SHP77 treated with DMSO at 0.1 percent for 48 hours (cell line): ENCODE measurements at places on chromosomes 1 and 21.
A peak's percentile ranks its signal among the peaks of the same experiment; 100 is the strongest.

- DNase-seq: no peak
Measured at GRCh38 chr1:21930629-21931170, 6.4 kb downstream of the HSPG2 start.

DNA sequence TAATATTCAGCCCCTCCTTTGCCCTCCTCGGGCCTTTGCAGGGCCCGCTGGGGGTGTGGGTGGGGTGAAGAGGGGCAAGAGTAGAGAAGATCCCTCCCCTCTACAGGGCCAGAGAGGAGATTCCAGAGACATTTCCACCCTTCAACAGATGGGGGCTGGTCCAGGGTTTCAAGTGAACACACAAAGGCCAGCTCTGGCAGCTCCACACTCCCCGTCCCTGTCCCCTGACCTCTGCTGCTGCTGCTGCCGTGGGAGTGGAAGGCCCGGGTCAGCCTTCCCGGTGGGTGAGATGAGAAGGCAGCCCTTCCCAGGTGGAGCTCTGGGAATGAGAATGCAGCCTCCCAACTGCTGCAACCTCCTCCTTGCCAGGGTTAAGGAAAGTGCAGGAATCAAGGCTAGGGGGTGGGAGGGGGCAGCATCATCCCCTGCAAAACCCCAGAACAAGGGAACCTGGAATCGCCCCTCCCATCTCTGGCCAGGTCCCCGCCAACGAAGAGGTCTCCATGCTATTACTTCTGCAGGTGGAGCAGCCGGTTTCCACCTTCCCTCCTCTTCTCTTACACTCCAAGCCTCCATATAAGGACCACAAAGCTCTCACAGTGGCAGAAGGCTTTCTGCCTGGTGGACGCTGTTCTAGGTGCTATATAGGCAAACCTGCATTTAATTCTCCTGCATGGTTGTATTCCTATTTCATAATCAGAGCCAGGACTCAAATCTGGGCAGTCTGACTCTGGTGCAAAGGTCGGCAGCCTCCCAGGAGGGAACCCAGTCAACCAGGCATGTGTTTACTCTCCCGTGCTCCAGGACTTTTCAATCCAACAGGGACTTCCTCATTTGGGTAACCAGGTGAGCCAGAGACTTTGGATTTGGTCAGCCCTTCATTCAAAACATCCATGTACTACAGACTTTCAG lies 22.9 kb upstream of the ARHGEF10L start:
- DNase-seq: no peak

DNA sequence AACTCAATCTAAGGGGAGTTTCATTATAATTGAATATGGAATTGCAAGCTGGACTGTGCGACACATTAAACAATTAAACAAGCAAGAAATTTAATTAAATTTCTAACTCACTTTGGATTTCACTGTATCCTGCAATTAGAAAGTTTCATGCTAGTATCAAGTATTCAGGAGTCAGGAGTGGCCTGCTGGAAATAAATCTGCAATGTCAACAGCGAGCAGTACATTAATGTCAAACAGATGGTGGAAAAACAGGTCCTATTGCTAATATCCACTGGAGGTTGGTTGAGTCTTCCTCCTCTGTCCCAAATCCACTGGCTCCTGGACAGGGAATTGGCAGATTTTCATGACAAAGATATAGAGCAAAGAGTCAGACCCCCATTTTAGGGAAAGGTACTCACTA lies 237.1 kb downstream of the VAV3 start:
- no peak for DNase-seq

DNA sequence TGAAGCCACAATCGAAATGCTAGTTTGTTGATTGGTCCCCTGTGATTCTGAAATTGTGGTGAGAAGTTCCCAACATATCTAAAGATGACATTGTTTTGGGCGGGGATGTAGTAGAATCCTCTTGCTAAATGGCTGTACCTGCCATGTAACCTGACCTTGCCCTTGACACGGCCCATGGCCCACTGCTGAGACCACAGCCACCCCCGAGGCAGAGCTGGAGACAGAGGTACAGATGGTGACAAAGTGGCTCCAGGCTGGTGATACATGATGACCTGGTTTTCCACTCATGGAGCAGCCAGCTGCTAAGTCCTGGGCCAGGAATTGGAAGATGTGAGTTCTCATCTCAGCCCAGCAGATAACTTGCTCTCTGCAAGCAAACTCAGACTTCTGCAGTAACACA lies 226.5 kb downstream of the FOXD2 start:
- DNase-seq: no peak

DNA sequence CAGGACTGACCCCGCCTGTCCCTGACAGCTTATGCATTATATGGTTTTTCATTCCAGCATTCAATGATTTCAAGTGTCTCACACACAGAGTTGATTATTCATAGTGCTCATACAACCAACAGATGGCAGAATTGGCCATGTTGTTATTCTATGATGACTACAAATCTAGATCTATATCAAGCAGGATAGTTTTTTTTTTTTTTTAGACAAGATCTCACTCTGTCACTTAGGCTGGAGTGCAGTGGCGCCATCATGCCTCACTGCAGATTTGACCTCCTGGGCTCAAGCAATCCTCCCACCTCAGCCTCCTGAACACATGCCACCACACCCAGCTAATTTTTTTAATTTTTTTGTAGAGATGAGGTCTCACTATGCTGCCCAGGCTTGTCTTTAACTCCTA lies 40.1 kb upstream of the LRRC8D start:
- DNase-seq: peak; percentile 4

DNA sequence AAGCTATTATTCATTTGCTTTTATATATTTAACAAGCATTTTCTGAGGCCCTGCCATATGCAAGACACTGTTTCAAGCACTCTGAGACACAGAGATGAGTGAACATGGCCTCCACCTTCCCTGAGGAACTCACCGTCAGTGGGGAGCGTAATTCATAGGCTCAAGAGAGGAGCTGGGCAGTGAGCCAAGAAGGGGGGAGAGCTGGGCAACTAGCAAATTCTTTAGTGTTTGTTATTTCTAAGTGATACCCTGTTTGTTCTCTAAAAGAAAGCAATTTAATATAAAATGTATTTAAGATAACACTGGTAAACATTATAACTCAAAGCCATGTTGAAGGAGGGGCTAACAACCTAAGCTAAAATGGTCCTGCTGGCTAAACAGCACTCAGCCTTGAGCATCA lies 119.2 kb upstream of the NGF start:
- DNase-seq: peak; percentile 8

DNA sequence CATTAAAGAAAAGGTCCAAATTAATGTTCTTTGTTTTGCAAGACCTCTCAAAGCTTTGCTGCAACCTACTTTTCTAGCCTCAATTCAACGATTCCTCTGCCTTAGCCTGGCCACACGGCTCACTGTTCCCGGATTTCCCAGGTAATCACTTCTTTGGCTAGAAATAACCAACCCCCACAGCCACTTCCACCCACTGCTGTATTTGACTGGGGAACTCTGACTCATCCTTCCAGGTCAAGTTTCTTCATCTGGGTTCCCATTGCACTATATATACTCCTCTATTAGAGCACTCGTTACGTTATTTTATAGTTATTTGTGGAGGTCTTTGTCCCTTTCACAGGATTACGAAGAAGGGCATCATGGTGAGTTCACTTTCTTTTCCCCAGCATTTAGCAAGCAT lies 185.9 kb downstream of the CACNA1E start:
- no peak for DNase-seq

DNA sequence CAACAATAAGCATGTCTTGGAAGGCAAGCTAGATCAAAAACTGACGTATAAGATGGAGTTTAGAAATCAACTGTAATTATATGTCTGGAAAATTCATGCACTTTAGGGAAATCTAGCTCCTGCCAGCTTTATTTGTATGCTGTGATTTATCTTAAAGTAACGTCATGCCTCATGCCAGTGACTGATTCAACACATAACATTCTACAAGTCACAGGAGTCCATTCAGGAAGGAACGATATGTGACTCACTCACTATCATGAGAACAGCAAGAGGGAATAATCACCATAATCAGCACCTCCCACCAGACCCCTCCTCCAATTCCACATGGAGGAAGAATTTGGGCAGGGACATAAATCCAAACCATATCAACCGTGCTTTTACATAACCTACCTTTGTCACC lies 682.4 kb upstream of the ADAMTS5 start:
- DNase-seq: no peak

- no peak for DNase-seq
Measured at GRCh38 chr21:42374864-42375499, 8.6 kb upstream of the TFF1 start.

- DNase-seq: peak; percentile 22
Measured at GRCh38 chr1:198771563-198772153, 132.8 kb downstream of the PTPRC start.

- no peak for DNase-seq
Measured at GRCh38 chr21:37507716-37508115, 141.1 kb downstream of the DYRK1A start.

DNA sequence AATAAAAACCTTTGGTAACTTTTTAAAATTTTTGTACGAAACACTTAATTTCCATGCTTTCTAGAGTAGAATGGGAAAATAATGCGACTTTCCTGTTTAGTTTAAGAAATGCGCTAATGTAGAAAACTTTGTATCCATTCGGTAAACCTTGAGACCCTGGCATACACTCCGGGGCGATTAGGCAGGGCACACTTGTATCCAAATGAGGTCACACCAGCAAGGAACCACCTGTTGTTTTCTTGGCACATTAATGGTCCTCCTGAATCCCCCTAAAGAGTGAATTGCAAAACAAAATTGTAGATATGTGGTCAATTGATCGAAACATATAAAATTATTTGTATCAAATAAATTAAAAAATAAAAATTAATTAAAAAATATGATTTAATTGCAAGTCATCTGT lies 25.2 kb downstream of the CHODL start:
- DNase-seq: no peak

- no peak for DNase-seq
Measured at GRCh38 chr1:220914283-220915116, 35.3 kb downstream of the HLX start.

DNA sequence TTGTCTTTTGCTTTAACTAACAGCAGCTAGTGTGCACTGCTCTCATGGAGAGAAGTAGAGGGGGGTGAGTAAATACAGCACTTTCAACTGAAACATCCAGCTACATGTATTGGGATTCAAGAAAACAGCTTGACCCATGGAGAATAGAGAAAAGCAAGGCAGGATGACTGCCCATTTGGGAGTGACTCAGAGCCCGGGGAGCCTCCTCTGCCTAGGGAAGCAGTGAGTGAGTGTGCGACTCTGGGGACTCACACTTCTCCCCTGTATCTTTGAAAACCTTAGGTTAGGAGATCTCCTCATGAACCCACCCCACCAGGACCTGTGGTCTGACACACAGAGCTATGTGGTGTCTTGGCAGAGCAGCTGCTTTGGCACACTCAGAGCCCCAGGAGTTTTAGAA lies 82.0 kb upstream of the PTGFR start:
- no peak for DNase-seq

- no peak for DNase-seq
Measured at GRCh38 chr1:246794828-246795671, 70.8 kb downstream of the SCCPDH start.

- DNase-seq: no peak
Measured at GRCh38 chr1:230464671-230465070, 38.5 kb upstream of the PGBD5 start.

GRCh38 chr1:2358072-2358471 lies 33.3 kb downstream of the MORN1 start:
- DNase-seq: no peak

GRCh38 chr1:233135833-233136232 lies 159.7 kb downstream of the PCNX2 start:
- DNase-seq: no peak

DNA sequence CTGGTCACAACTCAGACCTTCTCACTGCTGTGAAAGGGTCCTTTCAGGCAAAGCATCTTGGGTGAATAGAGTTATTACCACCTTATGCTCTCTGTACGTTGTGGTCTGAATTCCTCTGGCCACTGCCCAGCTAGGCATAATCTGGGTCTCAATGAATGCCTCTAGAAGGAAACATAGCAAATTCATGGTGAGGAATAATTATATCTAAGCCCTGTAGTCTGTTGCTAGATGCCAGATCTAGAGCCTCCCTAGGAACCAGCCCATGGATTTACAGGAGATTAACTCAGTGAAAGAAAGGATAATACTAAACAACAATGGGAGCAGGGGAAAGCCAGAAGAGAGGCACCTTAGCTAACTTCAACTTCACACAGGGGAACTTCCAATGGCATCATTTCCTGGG lies 2.4 kb upstream of the COL11A1 start:
- DNase-seq: no peak

DNA sequence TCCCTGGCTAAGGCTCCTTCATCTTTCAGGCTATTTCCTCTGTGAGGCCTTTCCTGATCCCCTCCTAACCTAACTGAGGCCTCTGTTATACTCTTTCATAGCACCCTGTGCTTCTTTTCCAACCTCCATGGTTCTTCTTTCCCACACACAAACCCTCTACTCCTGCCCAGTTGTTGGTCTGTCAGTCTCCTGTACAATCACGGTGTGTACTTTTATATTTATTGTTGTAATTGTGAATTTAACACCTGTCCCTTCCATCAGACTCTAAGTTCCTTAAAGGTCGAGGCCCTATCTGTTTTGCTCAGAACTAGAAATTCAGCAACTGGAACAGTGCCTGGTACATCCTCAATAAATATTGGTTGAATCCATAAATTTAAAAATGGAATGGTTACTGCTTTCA lies 100.2 kb upstream of the KCNE2 start:
- DNase-seq: no peak

DNA sequence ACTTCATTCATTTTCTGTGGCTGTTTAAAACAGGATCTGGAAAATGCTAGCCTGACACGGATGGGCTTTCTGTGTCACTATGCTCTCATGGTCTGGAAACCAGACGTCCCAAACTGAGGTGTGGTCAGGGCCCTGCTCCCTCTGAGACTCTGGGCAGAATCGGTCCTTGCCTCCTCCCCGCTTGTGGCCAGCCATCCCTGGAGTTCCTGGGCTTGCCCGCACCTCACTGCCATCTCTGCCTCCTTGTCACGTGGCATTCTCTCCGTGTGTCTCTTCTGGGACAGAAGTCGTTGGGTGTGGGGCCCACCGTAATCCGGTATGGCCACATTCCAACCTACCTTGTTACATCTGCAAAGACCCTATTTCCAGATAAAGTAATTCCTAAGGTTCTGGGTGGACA lies 10.1 kb upstream of the ACTRT2 start:
- DNase-seq: no peak

- DNase-seq: no peak
Measured at GRCh38 chr1:41622859-41623732, 138.6 kb upstream of the EDN2 start.

DNA sequence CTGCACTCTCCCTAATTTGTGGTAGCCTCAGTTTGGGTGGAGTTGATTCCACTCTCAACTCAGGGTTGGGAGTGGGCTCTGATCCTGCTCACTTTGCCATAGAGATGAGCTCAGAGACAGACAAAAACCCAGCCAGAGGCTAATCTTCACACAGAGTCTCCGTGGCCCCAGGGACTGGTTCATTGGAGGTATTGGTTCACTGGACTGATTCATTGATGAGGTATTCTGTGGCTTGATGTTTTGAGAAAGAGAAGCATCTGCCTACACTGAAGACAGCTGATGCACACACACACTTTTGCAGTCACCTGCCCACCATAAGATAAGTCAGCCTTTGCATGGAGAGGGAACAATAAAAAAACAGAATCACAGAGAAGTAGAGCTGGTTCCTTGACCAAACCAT lies 183.8 kb downstream of the AJAP1 start:
- DNase-seq: no peak
